Activated CD4-positive, alpha-beta T cell treated with anti-CD3 and anti-CD28 coated beads, Interleukin-2, amount 10 ng/mL, durations not matched to agents 24 days and 14 days (primary cell): ENCODE measurements at places on chromosomes 12 and 14. TPM values are rescaled to one million over a fixed set of nuclear protein-coding genes. Genes with fewer than 3 reads are reported as not detected.

DNA sequence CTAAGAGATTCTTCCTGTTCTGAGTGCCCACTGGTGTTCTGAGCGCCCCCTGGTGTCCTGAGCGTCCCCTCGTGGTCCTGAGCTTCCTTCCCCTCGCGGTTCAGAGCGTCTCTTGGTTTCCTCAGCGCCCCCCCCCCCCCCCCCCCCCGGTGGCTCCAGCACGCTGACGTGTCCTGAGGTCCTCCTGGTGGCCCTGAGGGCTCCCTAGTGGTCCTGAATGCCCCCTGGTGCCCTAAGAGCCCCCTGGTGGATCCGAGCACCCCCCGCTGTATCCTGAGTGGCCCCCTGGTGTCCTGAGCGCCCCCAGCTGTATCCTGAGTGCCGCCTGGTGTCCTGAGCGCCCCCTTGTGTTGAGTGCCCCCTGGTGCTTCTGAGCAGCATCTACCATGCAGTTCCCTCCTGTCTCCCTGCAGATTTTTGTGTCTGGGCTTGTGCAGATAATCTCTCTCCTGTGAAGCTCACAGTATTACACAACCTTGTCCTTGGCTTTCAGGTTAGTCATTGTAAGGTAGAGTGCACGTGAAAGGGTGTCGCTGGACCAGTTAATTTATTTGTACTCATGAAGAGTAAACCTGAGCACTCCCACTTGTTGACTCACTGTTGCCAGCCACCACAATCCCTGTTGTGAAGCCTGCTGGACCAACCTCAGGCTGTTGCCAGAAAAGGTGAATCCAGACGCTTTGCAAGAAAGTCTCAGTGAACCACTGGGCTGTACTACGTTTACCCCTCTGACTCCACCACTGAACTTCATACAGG is 1168.4 kb downstream of the TMEM121 start:
- H3K27me3 ChIP-seq = peaks cover 12% of the 10 kb centered on the region
- peak overlapping the region; percentile 80 for H3K4me3 ChIP-seq
- peaks cover 9% of the 10 kb centered on the region for H3K4me1 ChIP-seq
- H3K36me3 ChIP-seq = no peaks in the 10 kb centered on the region

DNA sequence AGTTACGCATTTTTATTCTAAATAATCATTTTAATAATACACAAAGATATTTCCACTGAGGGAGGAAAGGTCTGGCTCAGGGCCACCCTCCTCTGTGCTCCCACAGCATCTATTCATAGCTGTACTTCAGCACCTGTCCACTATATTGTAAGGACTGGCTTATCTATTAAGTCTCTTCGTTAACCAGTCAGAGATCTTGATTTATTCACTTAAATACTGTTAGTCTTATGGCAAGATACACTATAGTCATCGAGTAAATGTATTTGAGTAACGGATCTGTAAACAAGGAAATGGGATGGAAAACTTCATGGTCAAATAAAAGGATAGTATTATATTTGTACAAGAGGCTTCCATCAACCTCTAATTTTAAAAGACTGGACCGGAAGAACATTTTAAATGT is 54.6 kb downstream of the SPTLC2 start:
- peaks cover 34% of the 10 kb centered on the region for H3K36me3 ChIP-seq
- DNase-seq = no peak
- H3K4me3 ChIP-seq = no peak overlapping the region

GRCh38 chr14:96852823-96853422 is 55.7 kb downstream of the VRK1 start:
- no peaks in the 10 kb centered on the region for H3K27me3 ChIP-seq
- DNase-seq = peak; percentile 63
- no peak overlapping the region for H3K4me3 ChIP-seq
- no peak overlapping the region for H3K27ac ChIP-seq
- peaks cover 43% of the 10 kb centered on the region for H3K36me3 ChIP-seq

DNA sequence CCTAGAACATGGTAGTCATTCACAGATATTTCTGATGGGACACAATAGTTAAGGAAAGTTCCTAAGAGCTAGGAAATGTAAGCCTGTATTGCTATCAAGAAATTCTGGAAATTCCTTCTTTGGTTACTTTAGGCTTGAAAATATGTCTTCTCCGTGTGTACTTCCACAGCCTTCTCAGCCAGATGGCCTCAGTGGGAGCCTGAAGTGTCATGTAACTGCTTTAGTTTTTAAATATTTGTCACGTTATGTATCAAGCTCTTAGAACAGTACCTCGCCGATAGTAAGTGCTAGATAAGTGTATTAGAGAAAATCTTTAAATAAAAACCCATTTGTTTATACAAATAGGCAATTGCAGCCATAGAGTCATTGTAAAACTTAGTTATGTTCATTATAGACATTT is 95.6 kb downstream of the DERA start:
- no peak overlapping the region for H3K27ac ChIP-seq
- DNase-seq = no peak
- no peak overlapping the region for H3K4me3 ChIP-seq
- no peaks in the 10 kb centered on the region for H3K4me1 ChIP-seq

GRCh38 chr14:85534458-85535293 is 4.7 kb downstream of the FLRT2 start:
- no peak for DNase-seq
- no peak overlapping the region for H3K4me3 ChIP-seq
- H3K27ac ChIP-seq = no peak overlapping the region

DNA sequence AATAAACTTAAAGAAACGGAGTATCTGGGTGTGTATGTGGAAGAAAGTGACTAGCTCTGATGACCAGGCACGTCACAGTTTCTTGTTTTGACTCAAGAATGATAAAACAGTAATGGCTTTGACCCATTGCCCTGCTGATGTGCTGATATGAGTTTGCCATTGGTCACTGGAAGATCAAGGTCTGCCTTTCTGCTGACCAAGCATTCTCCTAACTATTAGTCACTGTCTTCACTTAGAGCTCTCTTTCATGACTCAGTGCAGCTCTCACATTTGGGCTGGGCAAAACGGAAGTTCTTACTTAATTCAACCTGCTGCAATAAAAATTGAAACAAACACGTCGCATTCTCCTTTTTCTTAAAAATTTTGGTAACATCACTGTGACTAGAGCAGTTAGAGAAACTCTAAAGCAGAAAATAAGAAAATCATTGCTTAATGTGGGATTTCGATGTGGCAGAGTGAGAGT is 366.7 kb downstream of the BTG1 start:
- H3K27ac ChIP-seq = peak overlapping the region; percentile 73
- H3K36me3 ChIP-seq = no peaks in the 10 kb centered on the region
- DNase-seq = peak; percentile 77
- peaks cover 22% of the 10 kb centered on the region for H3K4me1 ChIP-seq
- H3K4me3 ChIP-seq = peak overlapping the region; percentile 58

GRCh38 chr14:79093531-79093930 is 923.4 kb downstream of the NRXN3 start:
- no peaks in the 10 kb centered on the region for H3K36me3 ChIP-seq
- H3K27ac ChIP-seq = no peak overlapping the region
- H3K4me1 ChIP-seq = no peaks in the 10 kb centered on the region
- DNase-seq = no peak
- H3K4me3 ChIP-seq = no peak overlapping the region
- H3K27me3 ChIP-seq = no peaks in the 10 kb centered on the region

DNA sequence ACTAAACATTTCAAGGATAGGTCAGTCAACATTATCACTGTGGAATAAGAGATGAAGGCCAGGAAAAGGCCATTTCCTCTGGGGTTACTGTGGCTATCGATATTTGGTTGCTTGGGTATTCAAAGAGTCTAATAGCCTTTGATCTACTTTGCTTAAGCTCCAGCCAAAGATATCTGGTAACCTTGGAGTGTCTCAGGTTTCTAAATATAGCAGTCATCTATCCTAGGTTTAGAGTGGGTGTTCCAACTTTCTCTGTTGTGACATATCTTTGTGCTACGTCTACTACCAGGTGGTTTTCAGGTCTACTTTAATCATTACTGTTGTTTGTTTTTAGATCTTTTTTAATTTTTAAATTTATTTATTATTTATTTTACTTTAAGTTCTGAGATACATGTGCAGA is 42.4 kb downstream of the RDH12 start:
- peaks cover 9% of the 10 kb centered on the region for H3K36me3 ChIP-seq

DNA sequence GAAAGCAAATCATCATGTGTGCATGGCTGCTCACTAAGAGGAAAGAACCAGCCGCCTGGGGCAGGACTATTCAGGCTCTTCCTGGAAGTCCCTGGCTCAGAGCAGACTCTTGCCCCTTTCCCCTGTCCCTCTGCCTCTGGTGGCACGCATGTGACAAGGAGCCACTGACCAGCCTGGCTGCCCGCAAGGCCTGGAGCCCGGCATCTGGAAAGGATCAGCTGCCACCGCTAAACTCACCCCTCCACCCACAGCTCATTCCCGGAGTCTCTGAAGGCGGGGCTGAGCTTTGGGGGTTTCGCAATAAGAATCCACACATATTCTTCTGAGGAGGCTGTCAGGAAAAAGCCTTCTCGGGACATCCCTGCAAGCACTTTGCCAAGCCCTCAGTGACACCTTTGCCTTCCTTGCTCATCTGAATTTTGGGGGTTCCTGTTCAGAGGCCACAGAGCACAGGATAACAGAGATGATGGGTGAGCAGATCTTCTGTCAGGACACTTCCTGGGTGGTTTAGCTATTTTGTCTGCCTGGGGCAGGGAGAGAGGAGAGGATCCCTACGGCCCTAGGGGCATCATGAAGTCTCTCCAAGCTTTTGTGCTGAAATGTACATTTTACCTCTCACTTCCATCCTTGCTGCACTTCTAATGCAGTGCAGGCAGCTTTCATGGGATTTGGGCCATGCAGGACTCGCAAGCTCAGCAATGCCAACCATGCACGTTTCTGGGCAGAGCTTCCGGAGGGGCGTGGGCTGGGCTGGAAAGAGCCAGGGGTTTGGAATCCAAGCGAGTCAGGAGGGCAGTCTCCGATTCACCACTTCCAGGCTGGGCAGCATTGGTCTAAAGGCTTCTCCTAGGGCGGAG is 124.8 kb upstream of the MAP1LC3B2 start:
- H3K4me1 ChIP-seq = no peaks in the 10 kb centered on the region
- peaks cover 2% of the 10 kb centered on the region for H3K27me3 ChIP-seq
- H3K36me3 ChIP-seq = no peaks in the 10 kb centered on the region
- H3K27ac ChIP-seq = no peak overlapping the region

DNA sequence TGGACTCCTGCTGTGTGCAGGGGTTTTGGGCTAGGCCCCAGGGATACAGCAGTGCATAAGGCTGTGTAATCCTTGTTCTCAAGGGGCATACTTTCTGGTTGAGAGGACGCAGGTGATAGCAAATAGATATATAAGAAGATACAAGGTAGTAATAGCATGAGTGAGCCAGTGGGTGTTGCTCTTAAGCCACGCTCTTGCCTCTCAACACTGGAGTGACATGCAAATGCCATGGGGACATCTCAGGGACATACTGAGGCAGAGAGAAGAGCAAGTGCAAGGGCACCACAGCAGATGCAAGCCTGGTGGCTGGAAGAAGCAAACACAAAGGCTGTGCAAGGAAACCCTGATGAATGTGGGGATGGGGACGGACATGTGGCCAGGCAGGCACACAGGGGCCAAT is 223.3 kb downstream of the CHST11 start:
- peaks cover 68% of the 10 kb centered on the region for H3K4me1 ChIP-seq
- H3K27me3 ChIP-seq = no peaks in the 10 kb centered on the region
- H3K27ac ChIP-seq = peak overlapping the region; percentile 72
- H3K36me3 ChIP-seq = peaks cover 11% of the 10 kb centered on the region

DNA sequence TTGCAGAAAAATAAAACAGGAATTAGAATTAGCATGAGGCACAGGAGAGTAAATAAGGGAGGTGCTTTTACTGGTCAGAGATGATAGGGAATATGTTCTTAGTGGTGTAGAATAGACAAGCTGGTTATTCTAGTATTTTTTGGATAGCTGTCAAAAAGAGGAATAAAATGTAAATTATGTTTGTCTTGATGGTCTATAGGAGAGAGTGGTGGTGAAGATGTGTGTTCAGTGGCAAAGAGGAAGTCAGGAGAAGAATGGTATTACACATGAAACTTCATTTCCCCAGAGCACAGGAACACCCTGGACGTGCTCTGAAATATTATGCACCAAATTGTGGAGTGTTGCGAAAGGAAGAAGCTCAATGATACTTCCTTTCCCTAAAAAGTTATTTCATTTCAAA is 27.8 kb downstream of the MUCL1 start:
- H3K36me3 ChIP-seq = no peaks in the 10 kb centered on the region
- peaks cover 4% of the 10 kb centered on the region for H3K4me1 ChIP-seq
- no peak overlapping the region for H3K4me3 ChIP-seq
- H3K27ac ChIP-seq = no peak overlapping the region
- DNase-seq = no peak
- H3K27me3 ChIP-seq = peaks cover 19% of the 10 kb centered on the region

GRCh38 chr14:80545935-80546854 is 334.9 kb upstream of the DIO2 start:
- no peaks in the 10 kb centered on the region for H3K36me3 ChIP-seq
- no peaks in the 10 kb centered on the region for H3K4me1 ChIP-seq
- no peaks in the 10 kb centered on the region for H3K27me3 ChIP-seq
- no peak for DNase-seq

GRCh38 chr14:96676166-96676565 is 121.0 kb upstream of the VRK1 start:
- no peak overlapping the region for H3K27ac ChIP-seq
- no peak overlapping the region for H3K4me3 ChIP-seq
- no peaks in the 10 kb centered on the region for H3K36me3 ChIP-seq
- no peaks in the 10 kb centered on the region for H3K4me1 ChIP-seq
- no peak for DNase-seq
- H3K27me3 ChIP-seq = peaks cover 12% of the 10 kb centered on the region

DNA sequence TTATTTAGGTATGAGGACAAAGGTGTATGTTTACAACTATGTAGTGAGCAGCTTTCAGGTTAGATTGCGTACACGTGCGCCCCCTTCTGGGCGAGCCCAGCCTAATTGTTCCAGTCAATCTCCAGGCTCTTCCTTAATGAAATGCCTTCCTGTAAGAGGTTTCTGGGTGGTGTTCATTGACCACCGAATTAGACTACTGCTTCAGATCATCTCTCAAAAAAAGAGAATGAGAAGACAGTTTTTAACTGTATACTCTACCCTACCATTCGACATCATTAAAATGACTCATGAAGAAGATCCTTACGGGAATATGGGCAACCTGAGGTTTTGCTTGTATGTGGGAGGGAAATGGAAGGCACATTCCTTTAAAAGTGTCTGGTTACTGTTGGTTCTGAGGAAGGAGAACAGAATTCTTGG is 2.1 kb downstream of the LUM start:
- no peaks in the 10 kb centered on the region for H3K4me1 ChIP-seq
- H3K36me3 ChIP-seq = no peaks in the 10 kb centered on the region
- peak; percentile 84 for DNase-seq
- no peak overlapping the region for H3K27ac ChIP-seq
- no peak overlapping the region for H3K4me3 ChIP-seq

DNA sequence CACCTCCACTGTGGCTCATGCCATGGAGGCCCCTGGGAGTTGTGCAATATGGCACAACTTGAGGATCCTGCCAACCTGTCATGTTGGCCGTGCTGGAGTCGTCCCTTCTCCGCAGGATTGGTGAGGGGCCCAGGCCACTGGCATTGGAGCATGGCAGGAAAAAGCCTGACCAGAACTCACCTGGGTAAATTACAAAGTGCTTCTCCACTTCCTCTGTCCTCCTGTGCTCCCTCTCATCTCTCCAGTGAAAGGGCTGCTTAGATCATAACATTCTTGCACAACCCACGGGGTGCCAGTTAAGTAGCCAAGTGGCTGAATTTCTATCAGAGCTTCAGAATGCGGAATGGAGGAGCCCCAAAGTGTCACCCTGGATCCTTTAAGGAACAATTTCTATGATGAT is 381.0 kb downstream of the DPF3 start:
- peaks cover 43% of the 10 kb centered on the region for H3K4me1 ChIP-seq
- peaks cover 13% of the 10 kb centered on the region for H3K27me3 ChIP-seq
- H3K36me3 ChIP-seq = no peaks in the 10 kb centered on the region
- H3K4me3 ChIP-seq = no peak overlapping the region
- no peak for DNase-seq
- H3K27ac ChIP-seq = no peak overlapping the region

Gene KIF26A
- 0.24 and 0.26 TPM in 2 replicates for total RNA-seq

Gene FLVCR2
- 3.6 and 5.4 TPM in 2 replicates for total RNA-seq

Gene TMEM30B
- total RNA-seq = 0.44 and 0.47 TPM in 2 replicates

Gene MYO1H
- not detected in 2 replicates for total RNA-seq

Gene MUCL1
- total RNA-seq = 0.54 and 0.84 TPM in 2 replicates
